ENCODE measurements at places on chromosomes 6 and 20. TPM values are rescaled to one million over a fixed set of nuclear protein-coding genes. Genes with fewer than 3 reads are reported as not detected.

The RNF217 gene
- 42.0 TPM for total RNA-seq

DNA sequence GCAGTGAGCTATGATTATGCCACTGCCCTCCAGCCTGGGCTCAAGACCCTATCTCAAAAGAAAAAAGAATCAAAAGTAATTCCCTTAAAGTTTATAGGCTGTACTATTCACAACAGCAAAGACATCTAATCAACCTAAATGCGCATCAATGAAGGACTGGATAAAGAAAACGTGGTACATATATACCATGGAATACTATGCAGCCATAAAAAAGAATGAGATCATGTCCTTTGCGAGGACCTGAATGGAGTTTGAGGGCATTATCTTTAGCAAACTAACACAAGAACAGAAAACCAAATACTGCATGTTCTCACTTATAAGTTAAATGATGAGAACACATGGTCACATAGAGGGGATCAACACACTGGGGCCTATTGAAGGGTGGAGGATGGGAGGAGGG lies 16.7 kb downstream of the ZNFX1 start:
- no peaks in the 10 kb centered on the region for H3K36me3 ChIP-seq
- no peak for DNase-seq
- H3K4me3 ChIP-seq: no peak overlapping the region

The LY6G5C gene
- 3.8 TPM for total RNA-seq

The MLIP gene
- total RNA-seq: not detected

The PTCRA gene
- 2.0 TPM for total RNA-seq

The PSORS1C2 gene
- not detected for total RNA-seq

The IMPG1 gene
- not detected for total RNA-seq

DNA sequence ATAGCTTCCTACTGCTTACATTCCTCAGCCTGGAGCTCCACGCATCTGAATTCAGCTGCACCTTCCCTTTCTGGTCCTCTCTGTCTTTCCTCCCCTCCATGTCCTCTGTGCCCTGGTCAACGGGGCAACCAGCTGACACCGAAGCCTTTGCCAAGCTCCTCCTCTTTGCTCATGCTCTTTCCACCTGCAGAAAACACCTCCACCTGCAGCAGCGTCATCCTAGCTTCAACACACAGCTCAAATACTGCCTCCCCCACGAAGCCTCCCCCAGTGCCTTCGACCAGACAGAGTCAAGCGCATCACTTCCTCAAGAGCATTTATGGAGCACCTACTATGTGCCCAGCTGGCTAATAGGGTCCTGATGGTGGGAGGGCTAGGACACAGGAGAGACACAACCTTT lies 9.2 kb downstream of the CDH22 start:
- H3K4me3 ChIP-seq: no peak overlapping the region
- peaks cover 9% of the 10 kb centered on the region for H3K27me3 ChIP-seq
- no peak for DNase-seq
- no peaks in the 10 kb centered on the region for H3K36me3 ChIP-seq
- no peak overlapping the region for H3K27ac ChIP-seq

DNA sequence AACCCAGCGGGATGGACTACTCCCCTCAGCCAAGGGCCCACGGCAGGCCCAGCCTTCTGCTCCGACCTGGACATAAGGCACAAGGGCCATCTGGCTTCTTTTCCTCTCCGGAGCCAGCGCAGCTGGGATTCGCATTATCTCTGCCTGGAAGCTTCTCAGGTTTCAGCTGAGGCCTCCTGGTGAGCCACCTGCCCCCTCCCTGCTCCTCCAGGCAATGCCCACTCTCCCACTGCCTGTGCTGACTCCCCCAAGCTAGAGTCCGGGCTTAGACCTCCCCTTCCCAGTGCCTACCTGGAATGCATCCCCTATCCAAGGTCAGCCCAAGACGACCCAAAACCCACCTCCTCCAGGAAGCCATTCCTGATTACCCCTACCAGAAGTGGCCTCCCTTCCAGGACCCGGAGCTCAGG lies 60.7 kb downstream of the EZR start:
- no peaks in the 10 kb centered on the region for H3K4me1 ChIP-seq
- H3K27me3 ChIP-seq: no peaks in the 10 kb centered on the region
- H3K4me3 ChIP-seq: no peak overlapping the region
- no peak overlapping the region for H3K27ac ChIP-seq

DNA sequence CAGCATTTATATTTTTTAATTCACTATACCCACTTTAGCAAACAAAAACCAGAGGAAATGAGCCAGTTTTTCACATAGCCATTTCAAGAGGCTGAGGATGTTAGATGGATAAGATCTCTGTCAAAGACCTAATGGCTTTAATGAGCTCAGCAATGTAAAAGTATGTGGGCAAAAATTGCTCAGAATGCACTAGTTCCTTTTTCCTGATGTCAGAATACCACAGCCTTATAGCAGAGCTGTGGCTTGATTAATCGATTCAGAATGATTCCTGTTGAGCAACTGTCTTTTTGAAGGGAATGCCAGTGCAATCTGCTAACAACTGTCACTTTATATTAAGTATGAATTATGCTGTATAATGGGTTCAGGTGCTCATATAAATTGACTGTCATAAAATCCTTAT lies 100.6 kb upstream of the HIVEP1 start:
- no peak overlapping the region for H3K4me3 ChIP-seq
- DNase-seq: no peak
- H3K4me1 ChIP-seq: no peaks in the 10 kb centered on the region
- H3K36me3 ChIP-seq: no peaks in the 10 kb centered on the region
- no peaks in the 10 kb centered on the region for H3K27me3 ChIP-seq

DNA sequence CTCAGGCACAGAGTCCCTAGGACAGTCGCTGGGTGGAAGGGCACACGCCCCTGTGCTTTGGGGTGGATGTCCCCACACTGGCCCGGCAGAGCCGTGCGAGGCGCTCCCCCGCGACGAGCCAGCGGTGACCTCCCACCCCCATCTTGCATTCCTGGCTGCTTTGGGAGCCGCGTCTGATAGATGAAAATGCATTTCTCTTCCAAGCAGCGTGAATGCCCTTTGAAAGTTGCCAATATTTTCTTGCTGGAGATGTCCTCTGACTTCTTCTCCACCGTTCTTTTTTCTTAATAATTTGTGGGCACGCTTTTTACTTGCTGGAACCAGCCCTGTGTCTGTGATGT lies 29.9 kb downstream of the COL20A1 start:
- no peak overlapping the region for H3K27ac ChIP-seq
- no peaks in the 10 kb centered on the region for H3K27me3 ChIP-seq
- no peak overlapping the region for H3K4me3 ChIP-seq
- no peak for DNase-seq

DNA sequence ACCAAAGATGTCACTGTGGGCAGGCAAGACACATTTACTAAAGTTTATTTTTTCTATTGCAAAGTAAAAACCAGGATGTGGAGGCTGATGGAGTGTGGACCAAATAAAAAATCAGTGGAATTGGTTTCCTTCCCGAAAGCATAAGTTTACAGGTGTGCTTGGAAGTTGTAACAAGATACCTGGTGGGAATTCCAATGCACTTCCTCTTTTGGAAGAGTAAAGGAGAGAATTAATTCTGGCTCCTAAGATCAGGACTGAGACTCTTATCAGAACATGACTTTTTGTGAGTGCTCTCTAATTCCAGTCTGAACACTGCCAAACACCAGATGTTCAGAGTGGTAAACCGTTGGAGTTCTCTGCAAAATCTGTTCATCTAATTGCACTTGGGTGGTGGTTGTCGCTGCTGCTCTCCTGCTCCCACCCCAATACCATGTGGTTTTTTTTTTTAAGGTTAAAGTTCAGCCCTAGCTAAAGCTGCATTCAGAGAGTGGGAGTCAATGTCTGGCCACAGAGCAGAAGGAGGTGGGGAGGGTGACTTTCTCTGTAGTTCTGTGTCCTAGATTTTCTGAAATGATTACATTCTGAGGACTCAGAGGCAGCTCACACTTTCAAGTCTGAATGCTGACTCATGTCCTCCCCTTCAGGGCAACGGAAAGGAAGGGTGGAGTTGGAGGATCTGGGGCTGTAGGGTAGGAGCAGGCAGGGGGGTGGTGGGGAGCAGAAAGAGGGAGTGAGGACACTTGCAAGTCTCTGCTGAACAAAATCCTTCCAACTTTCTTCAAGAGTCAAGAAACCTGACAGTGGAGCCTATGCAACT lies 275.8 kb upstream of the PRDM1 start:
- peak; percentile 20 for DNase-seq
- H3K27ac ChIP-seq: no peak overlapping the region
- no peaks in the 10 kb centered on the region for H3K36me3 ChIP-seq

DNA sequence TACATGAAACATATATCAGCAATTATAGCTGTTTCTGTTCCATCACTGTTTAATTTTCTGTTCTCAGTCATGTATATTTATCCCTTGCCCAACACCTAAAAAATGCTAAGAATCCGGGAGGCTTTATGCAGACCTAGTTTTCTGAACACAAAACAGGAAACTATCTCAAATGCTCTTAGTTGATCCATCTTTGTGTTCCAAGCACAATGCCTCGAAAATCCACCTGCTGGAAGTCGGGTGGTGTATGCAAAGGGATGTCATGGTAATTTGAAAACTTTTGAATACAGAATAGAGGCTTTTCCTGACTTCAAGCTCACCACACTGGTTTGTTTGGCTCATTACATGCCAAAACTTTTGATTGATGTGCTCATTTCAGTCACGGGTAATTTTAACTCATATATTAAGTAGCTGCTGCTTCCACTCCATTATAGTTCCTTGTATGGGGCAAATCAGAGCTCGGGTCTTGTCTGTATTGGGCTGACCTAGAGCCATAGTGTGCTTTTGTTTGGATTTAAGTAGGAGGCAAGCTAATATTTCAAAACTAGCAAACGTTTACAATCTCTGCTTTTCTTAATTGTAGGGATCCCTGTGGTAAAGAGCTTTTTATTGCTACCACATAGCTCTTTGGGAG lies 646.5 kb upstream of the EPHA7 start:
- no peak for DNase-seq
- H3K36me3 ChIP-seq: no peaks in the 10 kb centered on the region
- H3K27ac ChIP-seq: no peak overlapping the region
- no peaks in the 10 kb centered on the region for H3K27me3 ChIP-seq

- H3K27me3 ChIP-seq: no peaks in the 10 kb centered on the region
- DNase-seq: no peak
- no peak overlapping the region for H3K4me3 ChIP-seq
- H3K27ac ChIP-seq: no peak overlapping the region
- no peaks in the 10 kb centered on the region for H3K4me1 ChIP-seq
These were observed 17.2 kb upstream of the MDGA1 start for GRCh38 chr6:37714836-37715420.
